T47D (cell line): ENCODE measurements at places on chromosomes 7 and 10.
A peak's percentile ranks its signal among the peaks of the same experiment; 100 is the strongest.

DNA sequence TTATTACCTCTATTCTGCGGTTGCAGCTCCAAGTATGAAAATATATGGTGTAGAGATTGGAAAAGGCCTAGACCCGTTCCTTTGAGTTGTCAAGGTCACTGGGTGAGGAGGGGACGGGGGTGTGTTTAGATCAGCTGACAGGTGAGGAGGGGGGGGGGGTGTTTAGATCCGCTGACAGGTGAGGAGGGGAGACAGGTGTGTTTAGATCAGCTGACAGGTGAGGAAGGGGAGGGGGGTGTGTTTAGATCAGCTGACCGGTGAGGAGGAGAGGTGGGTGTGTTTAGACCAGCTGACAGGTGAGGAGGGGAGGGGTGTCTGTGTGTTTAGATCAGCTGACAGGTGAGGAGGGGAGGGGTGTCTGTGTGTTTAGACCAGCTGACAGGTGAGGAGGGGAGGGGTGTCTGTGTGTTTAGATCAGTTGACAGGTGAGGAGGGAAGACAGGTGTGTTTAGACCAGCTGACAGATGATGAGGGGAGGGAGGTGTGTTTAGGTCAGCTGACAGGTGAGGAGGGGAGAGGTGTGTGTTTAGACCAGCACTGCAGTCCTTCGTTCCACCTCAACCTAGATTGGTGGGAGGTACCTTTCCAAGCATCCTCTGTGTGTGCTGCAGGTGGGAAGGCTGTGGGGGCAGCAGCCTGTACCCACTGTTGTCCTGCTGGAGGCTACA lies 655.0 kb upstream of the ADARB2 start:
- no peak for DNase-seq

GRCh38 chr7:102220229-102220850 lies 66.3 kb upstream of the SH2B2 start:
- DNase-seq, result no peak

- peak; percentile 93 for DNase-seq
Measured at GRCh38 chr10:15168291-15168785, at the start of gene NMT2. Gene NMT2 (minus strand): TSS chr10:15168693. CDS start chr10:15168612, 81 bp downstream.

GRCh38 chr7:140920745-140921144 lies 4.0 kb downstream of the BRAF start:
- no peak for DNase-seq

GRCh38 chr10:26528048-26528447 lies 89.9 kb downstream of the APBB1IP start:
- no peak for DNase-seq

- no peak for DNase-seq
Measured at GRCh38 chr10:34252111-34252510, 563.0 kb downstream of the PARD3 start.

- DNase-seq, result no peak
Measured at GRCh38 chr10:99435986-99436638, 5.7 kb upstream of the GOT1 start.

- no peak for DNase-seq
Measured at GRCh38 chr10:76440426-76440825, 1009.0 kb downstream of the LRMDA start.

DNA sequence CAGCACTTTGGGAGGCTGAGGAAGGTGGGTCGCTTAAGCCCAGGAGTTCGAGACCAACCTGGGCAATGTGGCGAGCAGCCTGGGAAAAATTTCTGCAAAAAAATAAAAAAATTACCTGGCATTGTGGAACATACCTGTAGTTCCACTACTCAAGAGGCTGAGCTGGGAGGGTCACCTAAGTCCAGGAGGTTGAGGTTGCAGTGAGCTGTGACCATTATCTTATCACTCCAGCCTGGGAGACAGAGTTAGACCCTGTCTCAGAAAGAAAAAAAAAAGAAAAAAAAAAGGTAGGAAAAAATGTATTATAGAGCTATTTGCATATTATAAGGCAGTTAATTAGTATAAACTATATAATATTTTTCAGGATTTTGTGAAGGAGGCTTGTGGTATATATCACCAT lies 11.0 kb upstream of the TSPAN13 start:
- DNase-seq, result no peak

DNA sequence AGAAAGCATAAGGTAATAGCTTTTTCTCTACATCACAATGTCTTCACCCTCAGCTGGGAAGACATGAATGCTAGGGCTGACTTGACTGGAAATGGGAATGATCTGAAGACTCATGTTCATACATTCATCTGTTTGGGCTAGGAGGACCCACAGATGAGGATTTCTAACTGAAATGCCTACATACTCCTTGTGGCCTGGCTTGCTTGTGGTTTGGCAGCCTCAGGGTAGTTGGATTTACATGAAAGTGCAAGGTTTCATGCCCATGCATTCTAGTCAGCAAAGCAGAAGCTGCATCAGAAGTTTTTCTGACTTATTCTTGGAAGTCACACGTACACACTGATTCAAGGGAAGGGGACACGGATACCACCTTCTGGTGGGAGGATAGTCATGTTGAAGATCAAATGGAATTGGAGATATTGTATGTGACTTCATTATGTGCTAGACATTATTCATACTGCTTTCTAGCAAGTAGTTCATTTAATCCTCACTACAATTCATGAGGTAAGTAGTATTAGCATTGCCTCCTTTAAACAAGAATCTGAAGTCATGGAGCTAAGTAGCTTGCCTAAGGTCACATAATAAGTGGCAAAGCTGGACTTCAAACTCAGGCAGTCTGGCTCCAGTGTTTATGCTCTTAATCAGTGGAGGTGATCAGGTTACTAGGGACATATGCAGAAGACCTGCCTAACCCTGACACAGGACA lies 957.0 kb downstream of the LRMDA start:
- no peak for DNase-seq

DNA sequence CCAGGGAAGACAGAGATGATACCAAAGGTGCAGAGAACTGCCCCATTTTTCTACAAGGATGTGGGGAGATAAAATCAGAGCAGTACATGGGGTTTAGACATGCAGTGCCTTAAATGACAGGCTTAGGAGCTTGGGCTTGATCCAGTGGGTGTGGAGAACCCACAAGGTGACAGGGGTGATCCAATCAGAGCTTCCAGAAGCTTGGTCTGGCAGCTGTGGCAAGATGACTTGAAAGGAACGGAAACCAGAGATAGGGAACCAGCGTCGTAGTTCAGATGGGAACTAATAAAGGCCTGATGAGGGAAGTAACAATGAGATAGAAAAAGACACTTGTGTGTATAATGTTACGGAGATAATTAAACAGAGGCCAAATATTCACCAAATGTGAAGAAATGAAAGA lies 80.7 kb downstream of the SLC37A3 start:
- no peak for DNase-seq

DNA sequence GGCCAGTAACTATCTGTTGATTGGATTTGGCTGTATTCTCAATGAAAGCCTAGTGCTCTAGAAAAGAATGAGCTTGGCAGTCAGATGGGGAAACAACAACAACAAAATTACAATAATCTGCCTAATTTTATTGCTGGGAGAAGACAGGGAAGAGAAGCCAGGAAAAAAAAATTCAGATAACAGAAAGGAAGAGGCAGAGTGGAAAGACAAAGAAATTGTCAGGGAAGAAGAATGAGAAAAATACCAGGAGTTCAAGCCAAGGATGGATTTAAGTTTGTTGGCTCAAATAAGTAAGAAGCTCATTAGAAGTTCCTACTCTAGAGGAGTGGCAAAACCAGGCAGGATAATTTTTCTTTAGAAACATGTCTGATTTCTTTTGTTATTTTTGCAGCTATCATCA lies 45.9 kb upstream of the PRKG1 start:
- no peak for DNase-seq

GRCh38 chr7:93327006-93327633 lies 95.0 kb downstream of the VPS50 start:
- DNase-seq, result no peak

GRCh38 chr7:152956006-152956405 lies 196.5 kb downstream of the ACTR3B start:
- DNase-seq, result no peak

DNA sequence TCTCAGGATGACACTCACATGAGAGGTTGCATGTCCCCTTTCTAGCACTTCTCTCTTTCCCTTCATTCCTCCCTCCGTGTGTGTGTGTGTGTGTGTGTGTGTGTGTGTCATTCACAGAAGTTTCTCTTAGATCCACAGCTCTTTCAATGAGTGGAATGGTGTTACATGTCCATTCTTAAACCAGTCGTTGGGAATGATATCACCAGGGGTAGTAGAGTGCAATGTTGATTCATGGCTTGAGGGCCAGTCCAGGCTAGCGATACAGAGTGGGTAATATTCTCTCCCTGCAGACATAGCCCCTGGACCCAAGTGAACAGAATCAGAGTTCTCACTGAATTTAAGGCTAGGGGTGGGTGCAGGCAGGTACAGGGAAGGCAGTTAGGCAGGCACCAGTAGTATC lies 187.8 kb downstream of the SDK1 start:
- DNase-seq, result no peak

DNA sequence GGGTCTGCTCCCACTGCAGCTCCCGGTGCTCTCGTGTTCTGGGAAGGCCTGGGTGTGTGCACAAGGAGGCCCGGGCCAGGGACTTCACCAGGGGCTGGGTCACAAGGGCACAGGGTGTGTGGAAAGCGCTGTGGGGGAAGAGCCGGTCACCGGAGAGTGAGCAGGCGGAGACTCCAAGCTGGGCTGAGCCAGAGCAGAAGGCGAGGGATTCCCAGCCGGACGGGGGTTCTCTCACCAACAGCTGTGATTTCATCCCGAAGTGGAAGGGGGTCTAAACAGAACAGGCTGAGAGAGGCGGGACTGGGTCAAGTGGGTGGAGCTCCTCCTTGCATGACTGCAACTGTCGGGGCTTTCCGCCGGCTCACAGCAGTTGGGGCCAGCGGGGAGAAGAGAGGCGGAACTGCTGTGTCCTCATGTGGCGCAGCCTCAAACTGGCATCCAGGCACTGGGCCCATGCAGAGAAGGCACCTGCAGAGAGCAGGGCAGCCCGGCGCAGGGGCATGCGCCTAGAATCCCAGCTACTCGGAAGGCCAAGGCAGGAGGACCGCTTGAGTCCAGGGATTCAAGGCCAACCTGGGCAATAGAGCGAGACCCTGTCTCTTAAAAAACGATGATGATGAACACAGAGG lies 7.6 kb upstream of the ORAI2 start:
- DNase-seq, result no peak

DNA sequence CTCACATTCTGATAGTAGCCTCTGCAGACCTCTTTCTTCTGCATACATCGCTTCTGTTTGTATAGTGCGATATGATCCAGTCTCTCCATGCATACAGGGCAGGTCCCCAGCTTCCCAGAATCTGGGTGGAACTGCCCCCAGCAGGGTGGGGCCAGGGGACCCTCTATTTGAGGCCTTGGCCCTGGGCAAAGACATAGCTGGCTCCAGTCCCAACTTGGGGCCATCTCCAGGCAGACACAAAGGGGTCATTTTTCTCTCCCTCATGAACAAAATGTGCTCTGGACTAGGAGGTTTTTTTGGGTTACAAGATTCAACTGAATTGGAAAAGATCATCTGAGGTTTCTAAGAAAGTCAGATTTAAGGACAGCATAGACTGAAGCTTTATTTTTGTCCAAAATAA lies 21.1 kb upstream of the HSPA12A start:
- no peak for DNase-seq

DNA sequence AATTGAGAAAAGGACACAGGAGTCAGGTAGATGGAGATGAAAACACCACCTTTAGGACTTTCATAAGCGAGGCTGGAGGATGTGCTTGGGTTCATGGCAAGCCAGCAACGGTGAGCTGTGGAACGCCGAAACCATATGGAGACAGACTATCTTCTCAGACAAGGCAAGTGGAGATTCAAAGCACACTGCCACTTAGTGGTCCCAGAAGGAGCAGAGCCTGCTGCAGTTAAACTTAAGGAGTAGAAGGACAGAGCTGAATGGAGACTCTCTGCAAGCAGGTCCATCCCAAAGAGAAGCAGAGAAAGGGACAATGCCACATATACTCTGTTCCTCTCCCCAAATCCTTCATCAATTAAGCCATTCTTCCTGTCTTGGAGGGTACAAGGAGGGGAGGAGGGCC lies 236.3 kb upstream of the HABP2 start:
- no peak for DNase-seq

- no peak for DNase-seq
Measured at GRCh38 chr7:103592844-103593243, 146.8 kb upstream of the SLC26A5 start.

GRCh38 chr10:22427101-22427500 lies 81.8 kb downstream of the SPAG6 start:
- DNase-seq, result no peak

GRCh38 chr10:74305730-74306129 lies 154.7 kb downstream of the ADK start:
- DNase-seq, result no peak

- DNase-seq, result no peak
Measured at GRCh38 chr7:103640031-103640779, 194.2 kb upstream of the SLC26A5 start.

- no peak for DNase-seq
Measured at GRCh38 chr7:129990403-129991192, 37.8 kb upstream of the UBE2H start.

DNA sequence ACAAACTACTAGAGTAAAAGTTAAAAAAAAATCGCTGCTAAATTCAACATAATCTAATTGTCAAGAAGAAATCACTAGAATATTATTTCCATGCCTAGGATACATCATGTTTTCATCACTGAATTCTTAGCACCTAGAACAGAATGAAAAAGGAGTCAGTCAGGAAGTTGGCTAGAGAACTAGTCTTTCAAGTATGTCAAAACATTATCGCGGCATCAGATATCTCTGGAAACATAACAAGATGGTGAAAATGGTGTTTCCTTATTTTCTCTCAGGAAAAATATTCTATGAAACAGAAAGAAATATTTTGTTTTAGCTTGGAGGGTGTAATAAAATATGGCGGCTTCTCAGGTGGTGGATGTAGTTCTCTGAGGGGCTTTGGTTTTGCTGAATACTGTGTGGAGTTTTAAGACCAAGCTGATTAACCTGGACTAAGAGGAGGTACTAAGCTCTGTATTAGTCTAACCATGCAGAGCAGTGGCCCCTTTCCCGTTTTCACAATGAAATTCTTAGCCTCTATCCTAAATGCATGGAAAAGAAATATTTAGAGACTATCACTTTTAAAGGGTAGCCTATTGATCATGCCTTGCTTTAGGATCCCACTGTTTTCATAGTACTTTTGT lies 205.6 kb downstream of the MDFIC start:
- DNase-seq, result no peak

DNA sequence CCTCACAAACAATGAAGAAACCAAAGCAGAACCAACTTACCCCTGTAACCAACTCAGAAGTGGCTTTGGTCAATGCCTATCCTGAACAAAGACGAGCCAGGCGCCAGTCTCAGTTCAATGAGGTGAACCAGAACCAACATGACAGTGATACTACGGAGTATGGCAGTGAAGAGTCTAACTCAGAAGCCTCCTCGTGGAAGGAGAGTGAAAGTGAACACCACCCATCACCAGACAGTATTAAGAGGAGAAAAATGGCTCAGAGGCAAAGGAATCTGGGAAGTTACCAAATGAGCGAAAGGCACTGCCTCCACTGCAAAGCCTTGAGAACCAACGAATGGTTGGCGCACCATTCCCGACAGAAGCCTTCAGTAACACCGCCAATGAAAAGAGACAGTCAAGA lies 8.4 kb downstream of the SSMEM1 start:
- DNase-seq, result no peak

GRCh38 chr10:43082746-43083145 lies 5.9 kb downstream of the RET start:
- DNase-seq, result no peak
